ENCODE measurements at places on chromosomes 11 and 22.

GRCh38 chr11:25183411-25183810 lies 686.6 kb downstream of the LUZP2 start:
- no peak for DNase-seq

DNA sequence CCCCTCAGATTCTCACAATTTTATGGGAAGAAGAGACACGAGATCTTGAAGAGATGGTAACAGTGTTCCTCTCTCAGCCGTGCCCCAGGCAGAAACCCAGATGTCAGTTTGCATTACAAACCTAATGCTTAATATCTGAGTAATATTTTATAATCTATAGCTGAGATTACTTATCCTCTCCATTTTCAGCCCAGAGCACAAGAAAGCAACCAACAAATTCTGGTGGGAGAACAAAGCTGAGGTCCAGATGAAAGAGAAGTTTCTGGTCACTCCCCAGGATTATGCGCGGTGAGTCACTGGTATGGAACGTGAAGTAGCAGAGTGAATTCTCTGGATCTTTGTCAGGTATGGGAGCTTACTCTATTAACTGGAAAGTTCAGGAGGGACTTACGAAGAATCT lies 884 bp downstream of the CENATAC start:
- DNase-seq, result no peak

DNA sequence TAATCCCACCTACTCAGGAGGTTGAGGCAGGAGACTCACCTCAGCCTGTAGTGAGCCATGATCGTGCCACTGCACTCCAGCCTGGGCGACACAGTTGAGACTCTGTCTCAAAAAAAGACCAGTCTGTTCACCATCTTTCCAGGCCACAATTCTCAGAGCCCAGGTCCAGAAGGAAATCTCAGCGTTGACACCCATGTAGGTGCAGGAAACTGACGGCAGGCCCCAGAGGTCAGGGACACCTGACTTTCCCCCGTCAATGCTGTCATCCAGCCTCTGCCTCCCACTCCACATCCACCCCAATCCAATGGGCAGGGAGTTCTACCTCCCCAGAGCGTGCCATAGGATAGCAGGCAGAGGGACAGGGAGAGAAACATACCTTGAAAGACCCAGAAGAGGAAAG lies 5.9 kb upstream of the GRK2 start:
- no peak for DNase-seq

- no peak for DNase-seq
Observed at GRCh38 chr22:33842006-33842354, 78.3 kb downstream of the LARGE1 start.

GRCh38 chr11:11004069-11004468 lies 146.2 kb upstream of the ZBED5 start:
- no peak for DNase-seq

- no peak for DNase-seq
Observed at GRCh38 chr22:39254789-39255298, 10.1 kb upstream of the PDGFB start.

DNA sequence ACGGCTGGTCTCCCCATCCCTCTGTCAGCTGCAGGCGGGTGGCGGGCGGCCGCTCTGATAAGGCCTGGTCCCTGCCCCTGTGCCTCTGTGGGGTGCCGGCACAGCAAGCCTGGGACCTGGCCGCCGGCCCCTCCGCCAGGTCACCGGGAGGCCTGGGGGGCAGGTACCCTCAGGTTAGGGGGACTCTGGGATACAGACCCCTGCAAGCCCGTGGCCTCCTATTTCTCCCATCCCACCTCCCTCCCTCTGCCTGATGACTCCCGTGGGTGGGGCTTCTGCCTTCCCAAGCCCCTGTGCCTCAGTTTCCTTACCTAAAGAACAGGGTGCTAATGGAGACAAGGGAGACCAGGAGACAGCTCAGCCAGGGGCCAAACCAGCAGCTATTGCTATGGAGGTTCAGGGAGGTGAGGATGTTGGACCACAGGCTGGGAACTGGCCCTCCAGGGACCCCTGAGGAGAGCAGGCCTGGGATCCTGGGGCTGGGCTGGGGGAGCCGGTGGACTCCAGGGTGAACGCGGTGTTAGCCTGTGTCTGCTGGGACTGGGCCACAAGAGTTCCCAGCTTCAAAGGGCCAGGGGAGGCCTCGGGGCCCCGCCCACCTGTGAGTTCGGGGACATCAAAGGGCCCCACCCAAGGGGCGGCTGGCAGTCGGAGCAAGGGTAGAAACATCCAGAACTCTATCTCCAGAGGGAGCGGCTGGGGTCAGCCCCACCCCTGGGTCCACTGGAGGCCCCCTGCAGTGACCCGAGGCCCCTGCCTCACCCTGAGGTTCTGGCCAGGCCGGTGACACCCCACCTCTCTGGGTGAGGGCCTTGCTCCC lies 32.0 kb upstream of the TH start:
- no peak for DNase-seq

GRCh38 chr22:34070531-34070930 lies 150.3 kb upstream of the LARGE1 start:
- DNase-seq, result no peak

- no peak for DNase-seq
Observed at GRCh38 chr22:45620706-45621105, 50.9 kb upstream of the ATXN10 start.

GRCh38 chr11:34215806-34216453 lies 110.5 kb downstream of the NAT10 start:
- DNase-seq, result no peak

All from neuronal stem cell (in vitro differentiated cells).